ENCODE measurements at places on chromosomes 1 and 21.

GRCh38 chr1:53292690-53293089 is 35.2 kb downstream of the LRP8 start:
- no peak for DNase-seq

- no peak for DNase-seq
Observed at GRCh38 chr1:44778705-44779576, 3.6 kb downstream of the RPS8 start.

- DNase-seq, result no peak
Observed at GRCh38 chr1:56859287-56859686, 4.7 kb downstream of the C8A start.

DNA sequence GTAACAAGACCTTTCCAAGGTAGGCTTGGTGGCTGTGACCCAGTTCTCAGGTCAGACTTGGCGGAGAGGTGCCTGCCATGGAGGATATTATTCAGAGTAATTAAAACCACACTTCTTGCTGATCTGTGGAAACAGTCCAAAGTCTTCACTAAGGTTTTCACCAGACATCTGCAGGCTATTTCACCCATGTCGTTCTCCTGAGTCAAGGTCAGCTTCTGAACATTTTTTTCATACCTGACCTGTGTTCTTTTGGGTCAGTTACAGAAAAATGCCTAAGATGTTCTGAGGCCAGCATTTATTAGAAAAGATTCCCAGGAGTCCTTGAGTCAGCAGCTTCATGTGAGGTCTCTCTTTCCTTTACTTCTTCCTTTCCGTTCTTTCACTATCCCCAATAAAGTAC is 54.9 kb downstream of the RGL1 start:
- peak; percentile 45 for DNase-seq
